SHP77 treated with DMSO at 0.1 percent for 48 hours (cell line): ENCODE measurements at places on chromosomes 2 and 18.

DNA sequence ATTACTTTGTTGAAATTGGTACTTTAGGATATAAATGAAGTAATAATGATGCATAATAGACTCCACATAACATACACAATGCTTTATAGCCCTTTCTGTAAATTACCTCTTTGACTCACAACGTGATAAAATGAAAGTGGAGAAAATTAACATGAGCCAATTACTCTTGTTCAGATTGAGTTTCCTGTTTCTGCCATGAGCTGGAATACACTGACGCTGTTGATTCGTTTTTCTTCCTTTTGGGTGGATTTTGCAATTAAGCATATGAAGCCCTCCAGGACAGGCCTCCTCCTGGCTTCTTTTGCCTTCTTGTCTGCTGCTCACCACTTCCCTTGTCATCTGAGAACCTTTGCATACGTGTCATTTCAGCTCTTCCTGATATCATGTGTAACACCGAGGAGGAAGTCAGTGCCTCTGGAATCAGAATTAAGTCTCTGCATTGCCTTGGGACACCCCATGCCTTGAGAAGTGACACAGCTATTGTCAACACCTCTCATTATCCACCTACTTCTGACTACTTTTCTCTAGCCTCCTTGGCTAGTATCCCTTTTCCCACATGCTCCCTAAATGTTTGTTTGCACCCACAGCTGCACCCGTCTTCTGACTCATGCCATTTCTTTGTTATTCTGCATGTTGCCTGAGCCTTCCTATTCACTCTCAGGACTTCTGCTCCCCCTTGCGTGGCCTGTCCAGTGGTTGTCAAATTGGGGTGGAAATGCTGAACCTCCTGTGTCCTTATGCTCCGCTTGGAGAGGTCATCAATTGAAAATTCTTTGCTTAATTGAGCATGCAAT, 134.1 kb downstream of the FMNL2 start:
- no peak for DNase-seq

- DNase-seq: no peak
Observed at GRCh38 chr2:164734196-164734595, 107.4 kb downstream of the COBLL1 start.

GRCh38 chr2:225156853-225157451, 114.7 kb upstream of the DOCK10 start:
- DNase-seq: no peak

DNA sequence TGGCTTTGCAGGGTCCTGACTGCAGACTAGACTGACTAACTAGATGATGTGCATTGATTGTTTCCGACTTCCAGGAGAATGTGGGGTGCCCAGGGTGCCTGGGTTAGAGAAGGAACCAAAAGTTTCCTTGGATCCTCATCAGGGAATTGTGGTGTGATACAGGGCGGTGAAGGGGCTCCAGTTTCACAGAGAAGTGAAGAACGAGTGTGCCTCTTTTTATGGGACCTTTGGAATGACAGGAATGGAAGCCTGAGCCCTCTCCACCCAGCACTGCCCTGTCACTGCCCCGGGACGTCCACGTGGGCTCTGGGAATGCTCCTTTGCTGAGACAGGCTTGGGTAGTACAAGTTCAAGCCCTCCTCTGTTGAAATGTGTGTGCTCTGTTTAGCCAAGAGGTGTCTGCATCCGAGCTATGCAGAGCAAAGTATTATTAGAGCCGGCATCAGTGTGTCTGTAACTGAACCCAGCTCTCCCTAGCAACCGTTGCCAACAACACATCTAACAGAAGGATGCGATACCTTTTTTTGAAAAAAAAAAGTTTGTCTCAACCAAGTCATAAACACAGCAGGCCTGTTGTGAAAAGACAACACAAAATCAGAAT, 183.6 kb downstream of the SMAD7 start:
- DNase-seq: no peak

GRCh38 chr2:144858211-144858610, 338.3 kb upstream of the ZEB2 start:
- DNase-seq: no peak

DNA sequence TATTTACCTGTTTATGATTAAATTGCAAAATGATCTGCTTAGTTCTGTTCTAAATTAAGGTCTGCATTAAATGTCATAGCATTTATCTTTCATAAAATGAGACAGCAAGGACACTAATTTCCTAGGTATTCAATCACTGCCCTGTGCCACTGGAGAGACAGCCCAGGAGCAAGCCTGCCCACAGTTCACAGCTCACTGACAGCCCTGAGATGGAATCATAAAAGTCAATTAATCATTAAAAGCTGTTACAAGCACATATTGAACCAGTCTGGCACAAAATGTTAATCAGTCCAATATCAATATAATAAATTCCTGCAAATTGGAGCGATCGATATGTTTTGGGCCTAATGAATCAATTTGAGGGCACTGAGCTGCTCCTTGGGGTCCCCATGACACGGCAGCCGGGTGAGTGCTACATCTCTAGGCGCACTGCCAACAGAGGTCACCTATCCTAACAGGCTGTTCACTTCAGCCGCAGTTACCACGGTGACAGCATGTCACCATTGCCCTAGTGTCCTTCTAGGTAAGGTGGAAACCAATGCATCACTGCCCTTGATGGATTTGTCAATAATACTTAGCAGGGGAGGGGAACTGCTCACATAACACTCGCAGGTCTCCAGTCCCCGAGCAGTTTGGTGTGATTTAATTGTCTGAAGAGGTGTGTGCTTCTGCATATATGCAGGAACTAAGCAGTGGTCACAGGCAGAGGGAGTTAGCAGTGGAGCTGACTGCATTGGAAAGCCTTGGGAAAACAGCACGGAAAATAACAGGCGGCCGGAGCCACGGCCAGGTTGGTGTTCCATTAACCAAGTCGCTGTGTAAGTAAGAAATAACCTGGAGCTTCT, 47.3 kb downstream of the POU3F3 start:
- DNase-seq: no peak

DNA sequence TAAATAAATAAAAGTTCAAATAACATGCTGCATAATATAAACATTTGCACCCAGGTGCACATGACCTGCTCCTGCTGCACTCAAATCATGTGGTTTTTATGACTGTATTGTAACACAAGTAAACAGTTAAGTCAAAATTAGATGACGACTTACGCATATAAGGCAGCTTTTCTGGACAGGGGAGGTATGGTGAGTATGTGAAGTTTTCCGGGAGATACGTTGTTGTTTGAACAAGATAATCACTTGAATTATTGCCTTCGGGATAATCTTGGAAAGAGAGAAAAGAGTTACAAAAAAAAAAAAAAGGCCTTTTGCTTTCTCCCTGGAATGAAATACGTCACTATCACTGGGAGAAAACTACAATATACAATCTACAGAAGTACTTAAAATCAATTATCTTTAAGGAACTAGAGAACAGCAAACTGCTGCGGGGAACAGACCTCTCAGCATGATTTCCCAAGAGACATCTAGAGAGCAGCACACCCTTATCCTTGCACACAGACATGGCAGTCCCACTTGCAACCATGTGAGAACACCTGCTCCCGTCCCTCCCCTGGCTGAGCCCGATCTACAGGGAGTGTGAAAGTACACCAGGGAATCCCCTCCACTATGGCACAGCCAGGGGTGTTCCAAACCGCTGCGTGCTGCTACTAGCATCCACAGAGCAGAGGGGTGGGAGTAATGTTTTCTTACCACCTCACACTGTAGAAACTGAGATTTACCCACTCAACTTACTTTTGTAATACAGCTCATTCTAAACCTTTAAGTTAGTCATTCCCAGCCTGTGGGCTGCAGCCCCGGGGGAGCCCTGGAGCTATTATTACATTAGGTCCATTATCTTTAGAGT, 26.3 kb downstream of the B4GALT6 start:
- no peak for DNase-seq
